ENCODE measurements at places on chromosomes 2 and 18.

DNA sequence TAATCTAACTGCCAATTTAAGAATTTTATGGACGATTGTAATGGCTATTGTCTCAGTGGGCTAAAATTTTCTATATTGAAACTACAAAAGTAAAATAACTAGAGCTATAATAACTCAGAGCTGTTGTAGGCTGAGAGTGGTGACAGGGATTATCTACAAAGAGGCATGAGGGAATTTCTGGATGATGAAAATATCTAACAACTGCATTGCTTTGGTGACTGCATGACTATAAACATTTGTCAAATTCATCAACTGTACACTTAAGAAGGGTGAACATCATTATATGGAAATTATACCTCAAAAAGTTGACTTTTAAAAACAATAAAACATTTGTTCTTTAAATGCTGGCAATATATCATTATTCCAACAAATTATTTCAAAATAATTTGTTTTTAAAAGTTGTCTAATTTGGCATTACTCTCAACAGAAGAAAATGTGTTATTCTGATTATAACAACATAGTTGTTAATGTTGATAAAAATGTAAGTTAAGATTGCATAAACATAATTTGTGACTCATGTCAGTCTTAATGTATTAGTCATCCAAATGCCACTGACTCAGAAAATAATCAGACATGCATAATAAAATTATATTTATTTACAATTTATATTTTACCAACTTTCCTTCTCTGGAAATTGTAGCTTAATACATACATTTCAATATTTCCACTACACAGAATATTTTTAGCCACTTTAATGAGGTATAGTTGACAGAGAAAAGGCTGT is 865.1 kb upstream of the VRK2 start:
- no peak for DNase-seq

DNA sequence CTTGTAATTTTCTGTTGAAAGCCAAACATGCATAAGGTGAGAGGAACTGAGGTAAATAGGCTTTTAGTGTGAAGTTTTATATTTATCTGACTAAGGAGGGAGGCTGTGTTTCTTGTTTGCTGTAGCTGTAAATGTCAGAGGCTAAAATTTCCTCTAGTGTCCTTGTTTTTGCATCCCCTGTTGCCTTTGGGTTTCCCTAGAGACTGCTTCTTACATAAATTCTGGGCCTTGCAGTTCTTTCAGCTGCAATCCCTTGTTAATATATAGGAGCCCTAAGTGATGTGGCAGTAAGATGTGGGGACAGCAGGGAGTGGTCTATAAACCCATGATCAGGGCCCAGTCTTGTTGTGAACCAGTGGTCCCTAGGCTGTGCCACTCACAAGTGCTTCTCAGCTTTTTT is 7.5 kb upstream of the IMP4 start:
- DNase-seq = no peak

DNA sequence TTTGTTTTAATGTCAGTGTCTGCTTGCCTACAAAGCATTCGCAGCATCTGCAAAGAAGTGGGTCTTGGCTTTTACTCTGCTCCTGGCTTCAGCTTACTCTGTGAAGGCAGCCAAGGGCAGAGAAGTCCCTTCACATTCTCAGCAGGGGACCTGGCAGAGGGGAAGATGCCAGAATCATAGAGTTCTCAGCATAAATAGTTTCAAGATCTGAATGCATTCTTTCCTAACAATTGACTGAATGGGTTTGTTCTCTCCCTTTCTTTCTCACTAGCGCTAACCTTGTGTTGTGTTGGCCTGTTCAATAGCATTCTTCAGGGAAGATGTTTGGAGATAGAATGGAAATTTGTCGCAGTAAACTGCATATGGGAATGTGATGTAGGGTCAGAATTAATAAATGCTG is 106.9 kb downstream of the FARSB start:
- DNase-seq = no peak

GRCh38 chr2:232439758-232440135 is 16.2 kb upstream of the ALPI start:
- no peak for DNase-seq

GRCh38 chr2:185219981-185220380 is 518.6 kb upstream of the FSIP2 start:
- no peak for DNase-seq

Measured in stimulated activated CD8-positive, alpha-beta memory T cell treated with anti-CD3 and anti-CD28 coated beads, Interleukin-7, amount 100 ng/mL, for 24 hours (primary cell).